Mammary epithelial cell (primary cell): ENCODE measurements at places on chromosomes 1 and 21. TPM values are rescaled to one million over a fixed set of nuclear protein-coding genes. Genes with fewer than 3 reads are reported as not detected.
A peak's percentile ranks its signal among the peaks of the same experiment; 100 is the strongest.

Gene SPATA46
- not detected in 2 replicates for total RNA-seq

- DNase-seq = peak; percentile 51
Measured at GRCh38 chr1:121538943-121539575, 354.3 kb downstream of the SRGAP2C start.

- no peak for DNase-seq
Measured at GRCh38 chr1:213666113-213666512, 321.7 kb upstream of the PROX1 start.

Gene NES
- total RNA-seq = 0.07 TPM in 1 of 2 replicates, not detected in the other

DNA sequence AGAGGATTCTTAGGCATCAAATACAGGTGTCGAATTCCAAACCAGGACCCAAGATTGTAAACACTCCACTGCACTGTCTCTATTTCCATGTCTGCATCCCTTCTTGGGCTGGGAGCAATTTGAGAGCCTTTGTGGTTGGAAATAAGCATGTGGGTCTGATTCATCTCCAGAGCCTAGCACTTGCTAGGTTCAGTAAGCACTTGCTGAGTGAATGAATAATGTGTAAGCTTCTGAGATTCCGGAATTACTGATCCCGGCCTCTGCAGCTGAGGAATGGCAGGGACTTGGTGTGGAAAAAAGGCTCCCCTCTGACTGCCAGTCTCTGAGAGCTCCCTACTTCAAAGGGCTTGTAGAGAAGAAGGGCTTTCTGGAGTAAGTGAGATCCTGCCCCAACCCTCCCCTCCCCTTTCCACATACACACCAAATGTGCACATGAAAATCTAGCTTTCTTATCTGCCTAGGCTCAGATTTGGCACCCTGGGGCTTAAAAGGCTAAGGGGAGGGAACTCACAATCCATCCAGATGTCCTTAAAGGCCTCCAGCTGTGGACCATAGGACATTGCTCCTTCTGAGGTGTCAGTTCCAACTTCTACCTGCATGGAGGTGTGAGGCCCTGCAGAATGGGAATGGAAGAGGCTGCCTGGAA lies 39.6 kb upstream of the TRABD2B start:
- DNase-seq = peak; percentile 79

- DNase-seq = peak; percentile 74
Measured at GRCh38 chr1:211258310-211258755, 833 bp upstream of the RCOR3 start.

GRCh38 chr1:48916130-48917069 lies 139.7 kb upstream of the BEND5 start:
- peak; percentile 61 for DNase-seq

DNA sequence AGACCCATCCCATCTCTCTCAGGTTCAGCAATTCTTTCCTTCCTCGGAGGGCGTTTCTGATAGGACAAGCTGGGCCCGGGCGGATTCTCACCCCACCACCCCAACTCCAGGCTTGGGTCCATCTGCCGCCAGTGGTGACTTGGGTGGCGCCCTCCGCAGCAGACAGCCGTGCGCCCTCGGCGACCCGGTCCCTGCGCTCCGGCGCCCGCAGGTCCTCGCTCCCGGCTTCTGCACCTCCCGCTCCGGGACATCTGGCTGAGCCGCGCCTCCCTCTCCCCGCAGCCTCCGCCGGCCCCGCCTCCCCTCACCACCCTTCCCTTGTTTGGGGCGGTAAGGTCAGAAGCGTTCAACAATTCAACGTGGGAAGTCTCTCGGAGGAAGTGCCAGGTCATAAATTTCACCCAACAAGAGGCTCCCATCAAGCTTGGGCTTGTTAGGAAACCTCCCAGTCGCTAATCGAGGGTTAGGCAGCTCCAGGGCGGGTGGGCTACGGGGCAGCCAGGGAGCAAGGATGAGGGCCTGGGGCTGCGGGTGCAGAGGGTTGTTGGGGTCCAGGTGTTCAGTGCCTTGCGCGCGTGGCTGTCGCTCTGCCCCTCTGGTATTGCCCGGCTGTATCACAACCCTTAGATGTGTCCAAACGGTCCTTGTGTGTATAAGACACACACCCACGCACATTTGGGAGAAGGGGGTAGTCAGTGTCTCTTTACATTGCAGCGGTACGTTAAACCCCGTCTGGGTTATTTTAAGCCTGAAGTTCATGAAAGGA lies 39.8 kb downstream of the OLIG1 start:
- DNase-seq = peak; percentile 19

GRCh38 chr1:20169932-20170331 lies 16.0 kb upstream of the UBXN10 start:
- no peak for DNase-seq

DNA sequence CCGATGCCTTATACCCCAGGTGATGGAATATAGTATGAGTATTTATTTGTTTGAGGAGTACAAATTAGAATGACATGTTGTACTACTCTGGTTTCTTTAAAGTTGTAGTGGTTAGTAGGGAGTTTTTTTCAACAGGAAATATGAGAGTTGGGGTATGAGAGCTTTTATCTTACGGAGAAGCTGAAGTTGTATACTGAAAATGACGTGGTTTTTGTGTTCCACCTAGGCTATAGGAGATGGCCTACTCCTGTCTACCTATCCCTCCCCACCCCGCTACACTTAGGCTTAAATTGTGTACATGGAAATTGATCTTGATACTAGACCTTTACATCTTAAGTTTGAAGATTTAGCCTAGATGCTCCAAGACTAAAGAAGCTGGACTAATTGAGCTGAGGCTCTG lies 6.8 kb upstream of the HAX1 start:
- DNase-seq = no peak

DNA sequence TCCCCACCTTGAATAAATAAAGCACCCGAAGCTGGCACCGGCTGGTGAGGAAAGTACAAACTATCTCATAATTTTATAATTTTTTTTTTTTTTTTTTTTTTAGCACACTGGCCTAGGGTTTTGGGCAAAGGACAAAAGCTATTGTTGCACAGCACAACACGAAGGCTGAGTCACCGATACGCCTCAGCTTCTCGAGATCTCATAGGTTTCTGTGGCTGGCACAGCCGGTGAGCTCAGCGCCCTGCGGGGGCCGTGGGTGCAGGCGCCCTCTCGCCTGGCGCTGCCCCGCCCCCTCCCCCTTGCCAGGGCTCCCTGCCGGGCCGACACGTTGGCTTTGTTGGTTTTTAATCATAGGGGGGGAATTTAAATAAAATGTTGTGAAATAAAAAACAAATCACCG lies 17.2 kb downstream of the CASZ1 start:
- DNase-seq = peak; percentile 98

Gene GUCA2A
- total RNA-seq = not detected in 2 replicates

GRCh38 chr21:34343838-34344381 lies 19.9 kb upstream of the KCNE2 start:
- DNase-seq = no peak

DNA sequence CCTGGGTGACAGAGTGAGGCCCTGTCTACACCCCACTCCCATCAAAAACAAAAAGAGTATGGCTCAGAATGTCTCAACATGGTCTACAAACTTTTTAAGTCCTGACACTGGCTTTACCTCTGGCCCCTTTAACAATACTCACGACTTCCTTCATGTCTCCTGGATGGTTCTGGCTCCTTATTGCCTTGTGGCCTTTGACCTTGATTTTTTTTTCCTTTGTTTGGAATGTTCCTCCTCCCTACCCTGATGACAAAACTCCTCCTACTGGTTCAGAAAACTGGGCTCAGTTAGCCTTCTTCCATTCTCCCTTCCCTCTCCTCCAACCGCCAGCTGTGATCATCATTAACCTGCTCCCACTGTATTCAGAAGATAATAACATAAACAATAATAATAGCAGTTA lies 4.6 kb upstream of the SOAT1 start:
- DNase-seq = no peak

Gene ELAVL4
- not detected in 2 replicates for total RNA-seq

DNA sequence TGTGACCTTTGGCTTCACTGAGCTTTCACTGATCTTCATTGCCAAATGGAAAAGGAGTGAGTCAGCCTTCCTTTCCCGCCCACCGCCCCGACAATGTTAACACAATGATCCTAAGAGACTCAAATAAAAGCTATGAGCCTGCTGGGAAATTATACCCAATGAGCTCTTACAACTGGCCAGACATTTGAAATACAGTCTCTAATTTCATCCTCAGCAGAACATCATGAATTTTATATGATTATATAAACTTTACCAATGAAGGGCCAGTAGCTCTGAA lies 252.5 kb downstream of the SIPA1L2 start:
- peak; percentile 48 for DNase-seq

Gene WNT3A
- total RNA-seq = not detected in 2 replicates

- peak; percentile 60 for DNase-seq
Measured at GRCh38 chr1:25197982-25198662, 34.2 kb downstream of the SYF2 start.

Gene FMN2
- not detected for total RNA-seq

Gene TRABD2B
- total RNA-seq = 1.2 and 2.0 TPM in 2 replicates

GRCh38 chr21:31414263-31415000 lies 70.4 kb upstream of the TIAM1 start:
- DNase-seq = no peak
